ENCODE measurements at places on chromosomes 11 and 22. TPM values are rescaled to one million over a fixed set of nuclear protein-coding genes. Genes with fewer than 3 reads are reported as not detected.
A peak's percentile ranks its signal among the peaks of the same experiment; 100 is the strongest.

- no peak overlapping the region for H3K27ac ChIP-seq
- no peak overlapping the region for H3K4me3 ChIP-seq
- no peaks in the 10 kb centered on the region for H3K27me3 ChIP-seq
These were observed 86.5 kb upstream of the B3GAT1 start for GRCh38 chr11:134498326-134499139.

Gene IL10RA
- total RNA-seq = 9.2 TPM

- H3K4me1 ChIP-seq = no peaks in the 10 kb centered on the region
- DNase-seq = no peak
- H3K36me3 ChIP-seq = no peaks in the 10 kb centered on the region
- H3K27me3 ChIP-seq = no peaks in the 10 kb centered on the region
These were observed 17.8 kb downstream of the BBOX1 start for GRCh38 chr11:27058456-27058855.

DNA sequence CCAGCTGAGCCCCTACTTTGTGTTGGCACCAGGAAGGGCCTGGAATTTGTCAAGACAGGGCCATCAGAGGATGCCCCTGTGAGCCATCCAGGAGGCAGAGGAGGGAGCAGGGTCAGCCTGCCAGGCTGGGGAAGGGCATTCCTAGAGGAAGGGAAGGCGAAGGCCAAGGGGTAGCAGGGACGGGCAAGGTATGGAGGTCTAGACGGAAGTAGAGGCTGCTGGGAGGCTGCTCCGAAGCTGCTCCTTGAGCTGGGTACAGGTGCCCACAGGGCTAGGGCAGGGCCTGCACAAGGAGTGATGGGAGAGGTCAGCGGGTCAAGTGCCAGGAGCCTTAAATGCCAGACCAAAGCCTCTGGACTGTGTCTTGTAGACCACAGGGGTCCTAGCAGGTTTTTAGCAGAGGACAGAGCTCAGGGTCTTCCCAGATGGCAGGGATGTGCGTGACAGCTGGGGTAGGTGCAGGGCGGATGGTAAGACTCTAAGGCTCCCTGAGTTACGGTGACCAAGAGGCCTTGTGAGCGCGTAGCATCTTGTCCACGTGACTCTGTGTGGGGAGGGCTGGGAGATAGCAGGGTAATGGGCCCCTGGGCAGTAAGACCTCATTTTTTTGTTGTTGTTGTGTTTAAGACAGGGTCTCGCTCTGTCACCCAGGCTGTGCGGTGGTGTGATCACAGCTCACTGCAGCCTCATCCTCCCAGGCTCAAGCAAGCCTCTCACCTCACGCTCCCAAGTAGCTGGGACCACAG, 31.7 kb upstream of the CSNK1E start:
- no peaks in the 10 kb centered on the region for H3K36me3 ChIP-seq
- no peak overlapping the region for H3K4me3 ChIP-seq
- no peak for DNase-seq
- H3K27ac ChIP-seq = no peak overlapping the region

Gene CRYAB
- total RNA-seq = 19.3 TPM

GRCh38 chr22:49784630-49784971, 43.1 kb downstream of the BRD1 start:
- peaks cover 26% of the 10 kb centered on the region for H3K36me3 ChIP-seq
- H3K27me3 ChIP-seq = no peaks in the 10 kb centered on the region
- no peak for DNase-seq

- H3K4me1 ChIP-seq = no peaks in the 10 kb centered on the region
- H3K4me3 ChIP-seq = no peak overlapping the region
- H3K27me3 ChIP-seq = no peaks in the 10 kb centered on the region
- no peak overlapping the region for H3K27ac ChIP-seq
These were observed 33.1 kb upstream of the PAMR1 start for GRCh38 chr11:35558513-35558912.

DNA sequence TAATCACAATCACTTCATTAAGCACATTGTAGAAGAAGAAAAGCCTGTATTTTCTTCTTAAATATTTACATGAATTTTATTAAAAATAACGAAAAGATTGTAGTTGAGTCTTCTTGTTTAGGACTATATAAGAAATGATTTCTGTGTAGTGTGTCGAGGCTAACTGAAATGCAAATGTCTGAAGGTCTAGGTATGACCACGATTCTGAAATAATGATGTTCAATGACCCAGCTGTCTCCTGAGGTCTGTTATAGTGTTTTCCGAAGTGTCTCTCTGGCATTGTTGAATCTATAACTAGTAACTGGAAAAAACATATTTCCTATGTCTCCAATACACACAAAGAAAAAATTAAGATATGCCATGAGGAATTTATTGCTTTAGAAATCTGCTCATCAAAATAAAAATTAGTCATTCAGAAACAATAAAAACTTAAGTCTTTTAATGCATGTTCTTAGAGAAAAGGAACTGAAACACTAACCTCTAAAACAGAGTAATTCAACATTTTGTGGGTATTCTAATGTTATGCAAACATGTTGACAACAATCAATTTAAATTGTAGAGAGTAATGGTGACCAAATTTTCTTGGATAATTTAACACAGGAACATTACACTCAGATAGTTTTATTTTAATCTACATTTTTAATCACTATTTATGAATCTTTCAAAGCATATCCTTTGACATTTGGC, 55.0 kb downstream of the CASP12 start:
- no peaks in the 10 kb centered on the region for H3K4me1 ChIP-seq
- H3K36me3 ChIP-seq = no peaks in the 10 kb centered on the region
- no peak overlapping the region for H3K27ac ChIP-seq
- no peak for DNase-seq
- H3K27me3 ChIP-seq = no peaks in the 10 kb centered on the region

DNA sequence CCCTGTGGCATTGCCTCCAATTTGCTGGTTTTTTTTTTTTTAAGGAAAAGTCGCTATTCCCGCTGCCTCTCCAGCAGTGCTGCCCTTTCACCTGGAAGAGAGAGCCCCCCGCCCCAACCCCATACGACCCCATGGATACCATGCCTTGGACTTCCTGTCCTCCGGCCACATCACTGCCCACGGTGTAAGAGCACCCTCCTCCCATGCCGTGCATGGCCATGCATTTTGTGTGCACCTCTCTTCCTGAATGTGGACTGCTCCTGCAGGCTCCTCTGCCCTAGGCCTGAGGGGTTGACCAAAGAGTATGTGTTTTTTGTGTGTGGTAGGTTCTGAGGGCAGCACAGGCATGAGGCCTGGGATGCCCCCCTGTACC, 65.6 kb upstream of the SPON1 start:
- no peaks in the 10 kb centered on the region for H3K36me3 ChIP-seq
- H3K4me1 ChIP-seq = no peaks in the 10 kb centered on the region
- H3K27ac ChIP-seq = no peak overlapping the region
- H3K27me3 ChIP-seq = no peaks in the 10 kb centered on the region
- no peak for DNase-seq

Gene DBX1
- total RNA-seq = not detected

Gene HBG2
- total RNA-seq = 10.6 TPM

Gene MUC5AC
- total RNA-seq = not detected

- H3K4me1 ChIP-seq = peaks cover 8% of the 10 kb centered on the region
- peak; percentile 36 for DNase-seq
- H3K27me3 ChIP-seq = no peaks in the 10 kb centered on the region
- H3K36me3 ChIP-seq = no peaks in the 10 kb centered on the region
- no peak overlapping the region for H3K4me3 ChIP-seq
These were observed 768 bp upstream of the CDKN1C start for GRCh38 chr11:2886191-2886894.

DNA sequence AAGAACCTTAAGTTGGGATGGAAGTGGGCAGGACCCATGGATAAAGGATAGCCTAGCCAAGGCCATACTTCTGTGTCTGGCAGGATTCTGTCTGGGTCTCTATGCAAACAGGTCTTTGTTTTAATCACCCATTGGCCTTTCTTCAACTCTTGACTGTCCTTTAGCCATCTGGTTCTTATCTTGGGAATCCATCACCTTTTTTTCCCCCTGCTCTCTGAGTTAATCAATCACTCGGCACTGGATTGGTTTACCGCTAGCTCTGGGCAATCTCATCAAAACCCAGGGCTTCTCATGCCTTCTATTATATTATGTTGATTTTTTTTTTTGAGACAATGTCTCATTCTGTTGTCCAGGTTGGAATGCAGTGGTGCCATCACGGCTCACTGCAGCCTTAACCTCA, 1.8 kb upstream of the RNF169 start:
- H3K27me3 ChIP-seq = no peaks in the 10 kb centered on the region
- H3K4me3 ChIP-seq = no peak overlapping the region
- no peak overlapping the region for H3K27ac ChIP-seq
- H3K36me3 ChIP-seq = no peaks in the 10 kb centered on the region
- H3K4me1 ChIP-seq = peaks cover 15% of the 10 kb centered on the region

GRCh38 chr11:69521457-69521856, 40.0 kb downstream of the LINC01488 start:
- no peaks in the 10 kb centered on the region for H3K27me3 ChIP-seq
- H3K4me1 ChIP-seq = no peaks in the 10 kb centered on the region
- no peak overlapping the region for H3K4me3 ChIP-seq
- H3K27ac ChIP-seq = no peak overlapping the region

Gene CNGA4
- 0.22 TPM for total RNA-seq

Measured in pancreas (tissue), 10 donors.